Fibroblast of villous mesenchyme (primary cell): ENCODE measurements at places on chromosomes 11 and 22. TPM values are rescaled to one million over a fixed set of nuclear protein-coding genes. Genes with fewer than 3 reads are reported as not detected.

Gene PRG3
- total RNA-seq, result not detected in 2 replicates

Gene OVOL1
- not detected in 2 replicates for total RNA-seq

Gene SORL1
- total RNA-seq, result under 0.01 and 0.43 TPM in 2 replicates

Gene CDC45
- total RNA-seq, result 8.1 and 10.4 TPM in 2 replicates
